A549 (cell line): ENCODE measurements at places on chromosomes 3 and 15.

GRCh38 chr3:132721479-132722164 lies 587 bp downstream of the NPHP3 start:
- DNase-seq: peak; percentile 43

DNA sequence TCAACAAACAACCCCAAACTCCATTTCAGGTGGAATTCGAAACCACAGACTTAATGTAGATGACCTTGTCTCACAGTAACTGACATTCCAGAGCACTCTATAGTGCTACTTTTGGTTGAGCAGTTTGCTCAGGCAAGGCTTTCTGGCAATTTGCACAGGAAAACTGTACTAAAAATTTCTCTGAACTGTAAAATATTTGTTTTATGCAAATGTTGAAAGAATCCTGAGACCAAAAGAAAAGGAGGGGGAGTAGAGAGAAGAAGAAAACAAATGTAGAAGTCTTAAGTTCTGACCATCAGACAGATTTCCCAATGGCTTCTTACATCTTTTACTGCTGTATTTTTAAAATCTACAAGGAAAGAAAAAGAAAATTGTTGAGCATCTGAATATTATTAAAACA lies 53.5 kb downstream of the DTWD1 start:
- DNase-seq: no peak

DNA sequence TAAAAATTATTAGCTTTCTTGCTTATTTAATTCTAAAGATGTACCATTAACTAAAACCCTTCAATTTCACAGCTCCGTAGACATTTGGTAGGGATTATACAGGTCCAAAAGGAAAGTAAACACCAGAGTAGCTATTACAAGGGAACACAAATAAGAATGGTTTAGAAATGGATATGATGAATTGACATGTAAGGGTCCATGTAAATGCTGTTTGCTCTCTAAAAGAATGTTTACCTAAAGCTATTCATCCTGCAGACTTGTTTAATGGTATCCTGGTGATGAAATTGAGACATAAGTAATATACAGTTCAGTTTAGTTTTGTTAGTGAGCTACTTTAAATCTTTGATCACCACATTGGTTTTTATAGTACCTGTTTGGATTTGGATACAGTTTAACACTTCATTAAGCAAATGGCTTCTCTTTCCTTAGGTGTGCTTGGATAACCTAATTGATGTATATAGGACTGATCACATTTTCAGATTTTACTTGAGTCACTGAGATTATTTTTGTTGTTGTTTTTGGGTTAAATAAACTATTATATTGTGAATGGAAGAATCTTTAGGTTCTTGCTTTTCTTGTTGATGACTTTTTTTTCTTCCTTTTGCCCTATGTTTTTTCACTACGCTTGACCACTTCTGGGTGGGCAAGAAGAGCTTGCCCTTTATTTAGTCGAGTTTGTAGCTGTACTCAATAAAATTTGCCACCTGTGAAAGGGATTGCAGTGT lies 115.4 kb downstream of the TCF12 start:
- DNase-seq: no peak

GRCh38 chr15:36080759-36081158 lies 498.7 kb upstream of the CDIN1 start:
- DNase-seq: no peak

- DNase-seq: peak; percentile 64
Observed at GRCh38 chr3:193780810-193781478, 187.9 kb downstream of the OPA1 start.
